ENCODE measurements at places on chromosomes 5 and 9.

DNA sequence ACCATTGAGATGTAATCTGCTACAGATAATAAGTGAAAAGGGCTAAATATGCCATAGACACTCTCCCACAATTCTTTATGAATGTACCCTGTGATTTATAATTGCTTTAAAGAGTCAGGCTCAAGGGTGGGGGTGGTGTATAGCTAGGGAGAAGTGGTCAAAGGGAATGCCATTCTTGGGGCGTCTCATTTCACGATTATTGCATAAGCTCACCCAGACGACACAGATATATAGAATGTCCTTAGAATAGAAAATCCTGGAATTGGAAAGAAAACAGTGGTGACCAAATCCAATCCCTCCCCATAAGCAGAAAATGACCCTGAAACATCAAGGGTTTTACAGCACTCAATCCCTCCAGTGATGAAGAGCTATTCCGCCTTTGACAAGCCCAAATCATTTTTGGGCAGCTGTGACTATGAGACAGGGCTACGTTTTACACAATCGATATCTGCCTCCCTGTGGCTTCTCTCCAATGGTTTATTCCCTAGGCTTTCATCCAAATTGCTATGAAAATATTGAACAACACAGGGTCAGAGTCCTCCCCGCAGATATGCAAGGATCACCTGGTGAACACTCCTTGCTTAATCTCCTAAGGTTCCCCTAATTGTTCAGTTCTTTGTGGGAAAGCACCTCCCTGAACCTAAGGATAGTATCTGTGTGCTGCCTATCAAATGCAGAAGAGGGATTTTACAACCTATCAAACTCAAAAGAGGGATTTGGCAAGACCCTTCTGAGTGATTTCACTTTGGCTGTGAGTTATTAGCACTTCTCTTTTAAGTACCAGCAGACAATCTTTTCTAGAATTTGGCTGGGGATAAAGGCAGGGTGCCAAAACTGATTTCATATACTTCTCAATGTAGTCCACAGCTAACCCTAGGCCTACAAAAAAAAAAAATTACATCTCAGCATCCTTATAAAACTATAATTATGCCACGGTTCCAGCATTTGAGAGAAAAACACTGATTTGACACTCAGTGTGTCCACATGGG lies 144.9 kb upstream of the CDH6 start:
- DNase-seq: no peak

DNA sequence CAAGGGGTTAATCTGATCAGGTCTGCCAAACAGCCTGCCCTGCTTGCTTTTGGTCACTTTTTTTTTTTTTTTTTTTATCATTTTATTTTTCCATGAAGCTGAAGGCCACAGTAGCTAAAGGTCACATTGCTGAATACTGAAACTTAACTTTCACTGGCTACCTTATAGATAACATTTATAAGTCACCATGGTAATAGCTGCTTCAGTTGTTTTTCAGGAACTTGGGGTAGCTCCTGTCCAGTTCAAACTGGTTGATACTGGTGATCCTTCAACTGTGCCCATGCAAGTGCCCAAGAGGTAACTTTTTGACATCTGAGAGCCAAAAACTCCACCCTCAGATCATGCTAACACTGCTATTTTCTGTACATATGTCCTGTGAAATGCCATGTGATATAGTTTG lies 68.3 kb upstream of the RGS7BP start:
- no peak for DNase-seq

DNA sequence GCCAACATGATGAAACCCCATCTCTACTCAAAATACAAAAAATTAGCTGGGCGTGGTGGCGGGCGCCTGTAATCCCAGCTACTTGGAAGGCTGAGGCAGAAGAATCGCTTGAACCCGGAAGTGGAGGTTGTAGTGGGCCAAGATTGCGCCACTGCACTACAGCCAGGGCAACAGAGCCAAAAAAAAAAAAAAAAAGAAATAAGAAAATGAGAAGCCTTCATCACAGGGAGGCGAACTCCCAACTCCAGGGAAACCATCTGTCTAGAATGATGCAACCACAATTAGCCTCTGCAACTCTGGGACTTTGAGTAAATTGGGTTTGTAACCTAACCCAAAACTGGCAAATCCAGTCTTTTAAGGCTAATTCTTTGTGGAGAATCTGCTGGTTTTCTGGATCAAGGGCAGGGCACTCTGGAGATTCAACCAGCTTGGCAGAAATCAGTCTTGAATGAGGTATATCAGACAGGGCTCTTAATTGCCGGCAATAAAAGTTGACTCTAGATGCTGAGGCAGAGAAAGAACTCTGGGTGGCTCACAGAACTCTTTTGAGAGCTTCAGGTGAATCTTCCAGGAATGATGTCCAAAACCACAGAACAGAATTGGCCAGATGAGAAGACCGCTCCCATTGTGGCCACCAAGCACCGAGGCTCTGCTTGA lies 9.9 kb downstream of the S100Z start:
- no peak for DNase-seq

DNA sequence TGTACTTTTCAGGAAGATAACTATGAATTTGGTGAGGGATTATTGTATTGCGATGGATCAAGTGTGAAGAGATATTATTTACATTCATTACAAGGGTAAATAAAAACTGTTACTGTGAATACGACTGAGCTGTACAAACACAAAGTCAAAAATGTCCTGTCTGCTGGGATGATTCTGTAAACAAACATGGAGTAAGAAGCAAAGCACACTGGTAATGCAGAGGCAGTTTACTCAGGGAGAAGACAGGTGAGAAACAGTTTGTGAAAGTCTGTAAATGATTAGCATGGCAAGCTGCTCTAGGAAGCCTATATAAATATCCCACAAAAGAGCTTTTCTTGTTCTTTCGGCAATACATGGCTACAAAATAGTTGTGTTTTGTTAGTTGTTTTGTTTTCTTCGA lies 115.4 kb upstream of the GNA14 start:
- DNase-seq: no peak

DNA sequence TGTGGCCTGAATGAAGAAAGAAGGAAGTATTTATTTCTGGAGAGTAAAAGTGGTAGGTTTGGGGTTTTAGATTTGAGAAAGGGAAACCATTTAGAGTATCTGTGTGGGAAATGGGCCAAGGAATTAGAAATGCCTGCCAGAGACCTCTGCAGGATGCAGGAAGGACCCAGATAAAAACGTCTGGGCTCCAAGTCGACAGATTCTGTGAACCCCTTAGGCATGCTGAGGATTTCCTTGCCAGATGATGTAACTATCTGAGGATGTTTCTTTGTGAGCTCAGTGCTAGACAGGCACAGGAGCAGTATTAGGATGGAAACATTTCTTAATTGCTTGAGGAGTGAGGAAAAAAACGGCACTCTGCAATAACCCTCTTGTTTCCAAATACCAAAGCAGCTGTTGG lies 251.8 kb upstream of the DMRT1 start:
- no peak for DNase-seq

DNA sequence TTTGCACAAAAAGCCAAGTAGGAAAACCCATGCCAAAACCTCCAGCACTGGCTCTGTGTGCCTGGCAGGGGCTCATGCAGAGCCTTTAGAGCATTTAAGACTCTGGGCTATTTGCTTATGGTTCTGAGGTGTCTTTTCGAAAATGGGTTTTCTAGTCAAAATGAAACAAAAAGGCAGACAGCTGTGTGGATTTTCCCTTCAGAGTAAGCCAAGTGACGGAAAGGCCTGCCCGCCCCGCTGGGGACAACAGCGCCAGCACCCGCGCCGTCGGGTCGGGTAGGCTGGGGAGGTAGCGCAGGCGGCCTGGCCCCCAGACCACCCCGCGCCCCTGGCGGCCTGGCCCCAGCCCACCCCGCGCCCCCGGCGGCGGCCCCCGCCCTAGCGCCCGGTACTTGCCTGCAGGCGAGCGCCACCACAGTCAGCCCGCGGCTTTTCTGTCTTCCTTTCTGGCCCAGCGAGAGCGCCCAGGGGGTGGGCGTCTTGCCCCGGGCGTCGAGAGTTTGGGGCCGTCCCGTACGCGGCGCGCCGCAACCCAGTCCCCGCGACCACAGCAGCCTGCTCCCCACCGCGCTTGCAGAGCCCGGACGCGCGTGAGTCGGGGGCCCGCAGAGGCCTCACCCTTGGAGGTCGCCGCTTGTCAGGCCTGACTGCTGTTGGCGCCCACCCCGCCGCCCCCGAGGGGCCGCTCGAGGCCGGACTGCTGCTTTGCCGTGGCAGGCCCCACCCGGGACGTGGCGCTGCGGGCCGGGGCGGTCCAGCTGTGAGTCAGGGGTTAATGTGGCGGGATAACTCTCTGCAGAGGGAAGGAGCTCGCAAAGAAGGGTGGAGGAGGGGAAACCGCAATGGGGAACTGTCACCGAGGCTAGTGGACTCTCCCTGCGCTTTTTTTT lies at the start of gene TICAM2:
TSS of gene TICAM2 (minus strand) at position 779 of the 890 bp plus-strand sequence. CDS start 21,223 bp downstream, outside the sequence.
- peak; percentile 32 for DNase-seq

DNA sequence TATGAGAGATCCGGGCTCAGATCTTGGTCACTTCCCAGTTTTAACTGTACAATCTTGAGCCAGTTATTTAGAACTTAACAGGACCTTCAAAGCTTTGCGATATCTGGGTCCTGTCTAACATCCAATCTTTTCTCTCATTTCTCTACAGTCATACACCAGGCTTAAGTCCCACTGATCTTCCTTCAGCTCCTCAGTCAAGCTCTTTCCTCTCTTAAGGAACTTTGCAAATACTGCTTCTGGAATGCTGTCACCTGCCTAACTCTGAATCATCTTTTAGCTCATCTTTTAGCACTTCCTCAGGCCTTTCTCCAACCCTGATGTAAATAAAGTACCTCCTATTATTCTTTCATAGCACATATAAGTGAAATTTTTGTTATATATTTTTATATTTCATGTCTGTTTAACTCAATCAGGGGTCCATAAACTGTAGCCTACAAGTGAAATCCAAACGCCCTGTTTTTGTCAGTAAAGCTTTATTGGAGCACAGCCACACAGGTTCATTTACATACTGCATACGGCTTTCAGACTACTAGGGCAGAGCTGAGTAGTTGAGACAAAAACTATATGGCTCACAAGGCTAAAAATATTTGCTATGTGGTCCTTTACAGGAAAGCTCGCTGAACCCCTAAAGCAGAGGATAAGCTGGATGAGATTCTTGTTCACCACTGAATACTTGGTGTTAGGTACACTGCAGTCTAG lies 63.5 kb downstream of the MEF2C start:
- DNase-seq: no peak

GRCh38 chr5:68849906-68850305 lies 243.9 kb upstream of the SLC30A5 start:
- DNase-seq: no peak

GRCh38 chr5:79255786-79256557 lies 20.0 kb downstream of the JMY start:
- DNase-seq: no peak

DNA sequence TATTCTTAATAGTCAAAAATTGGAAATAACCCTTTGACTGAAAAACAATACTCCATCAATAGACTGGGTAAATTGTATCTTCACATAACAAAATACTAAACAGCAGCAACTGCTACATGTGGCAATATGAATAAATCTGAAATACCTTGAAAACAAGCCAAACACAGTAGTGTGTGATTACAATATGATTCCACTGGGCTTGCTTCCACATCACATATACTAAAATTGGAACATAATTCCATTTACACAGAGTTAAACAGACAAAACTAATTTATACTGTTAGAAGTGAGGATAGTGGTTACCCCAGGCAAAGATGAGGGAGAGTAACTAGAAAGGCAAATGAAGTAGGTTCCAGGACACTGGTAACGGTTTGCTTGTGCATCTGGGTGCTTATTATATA lies 20.4 kb downstream of the FNIP1 start:
- DNase-seq: no peak

- DNase-seq: no peak
Measured at GRCh38 chr9:6944093-6944551, 186.3 kb downstream of the KDM4C start.

GRCh38 chr9:16915126-16915831 lies 44.8 kb upstream of the BNC2 start:
- DNase-seq: no peak

GRCh38 chr9:85142496-85142911 lies 473.0 kb downstream of the NTRK2 start:
- DNase-seq: no peak

GRCh38 chr5:40587376-40587775 lies 92.3 kb upstream of the PTGER4 start:
- no peak for DNase-seq

- no peak for DNase-seq
Measured at GRCh38 chr5:3601911-3602782, 6.5 kb downstream of the IRX1 start.

GRCh38 chr5:94945656-94946055 lies 327.2 kb downstream of the SLF1 start:
- no peak for DNase-seq

DNA sequence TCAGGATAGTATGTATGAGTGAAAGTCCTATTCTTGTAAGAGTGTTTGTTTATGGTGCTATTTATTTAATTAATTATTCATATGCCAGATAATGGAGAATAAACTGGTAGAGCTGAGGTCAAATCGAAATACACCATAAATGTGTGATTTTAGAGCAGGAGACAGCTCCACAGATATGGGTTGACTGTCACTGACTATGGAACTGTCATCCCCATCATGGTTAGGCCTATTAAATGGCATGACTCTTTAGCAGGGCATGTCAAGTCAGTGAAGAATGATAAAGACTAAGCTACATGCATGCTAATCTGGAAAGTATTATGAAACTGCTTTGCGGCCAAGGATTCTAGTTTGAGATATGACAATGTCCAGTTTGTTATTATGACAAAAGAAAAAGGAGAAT lies 658.6 kb downstream of the ISL1 start:
- no peak for DNase-seq

GRCh38 chr5:123813937-123814624 lies 302.1 kb downstream of the CSNK1G3 start:
- DNase-seq: no peak

DNA sequence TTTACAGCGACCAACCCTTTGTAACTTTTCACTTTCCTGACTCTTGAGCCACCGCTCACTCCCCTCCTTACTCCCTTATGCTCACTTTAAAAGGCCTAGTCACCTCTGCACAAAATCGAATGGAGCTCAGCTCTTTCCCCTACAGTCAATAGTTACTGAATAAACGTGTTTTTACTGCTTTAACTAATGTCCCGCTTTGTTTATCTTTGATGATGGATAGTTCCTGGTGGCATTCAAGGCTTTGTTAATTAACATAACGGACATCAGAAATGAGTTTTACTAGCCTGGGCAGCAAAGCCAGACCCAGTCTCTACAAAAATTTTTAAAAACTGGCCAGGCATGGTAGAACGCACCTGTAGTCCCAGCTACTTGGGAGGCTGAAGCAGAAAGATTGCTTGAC lies 5.0 kb downstream of the SERINC5 start:
- DNase-seq: no peak

All from activated T-helper 1 cell treated with anti-CD3 and anti-CD28 coated beads, Interleukin-2, amount 50 U/mL, for 16 hours (primary cell).